Stimulated activated memory B cell treated with anti-CD40 and anti-IgM and Interleukin-4, amounts not matched to agents 10 μg/mL and 1 μg/mL and 100 μg/mL, for 72 hours (primary cell): ENCODE measurements at places on chromosomes 11 and 22.

- peak; percentile 22 for ATAC-seq
These were observed 68.3 kb downstream of the ST3GAL4 start for GRCh38 chr11:126423743-126424142.

GRCh38 chr11:121452609-121453150 lies at the start of gene SORL1-AS1:
SORL1-AS1 (minus strand) TSS chr11:121452967.
- ATAC-seq, result peak; percentile 66

GRCh38 chr22:36713436-36713835 lies 9.9 kb upstream of the CACNG2 start:
- ATAC-seq, result no peak

DNA sequence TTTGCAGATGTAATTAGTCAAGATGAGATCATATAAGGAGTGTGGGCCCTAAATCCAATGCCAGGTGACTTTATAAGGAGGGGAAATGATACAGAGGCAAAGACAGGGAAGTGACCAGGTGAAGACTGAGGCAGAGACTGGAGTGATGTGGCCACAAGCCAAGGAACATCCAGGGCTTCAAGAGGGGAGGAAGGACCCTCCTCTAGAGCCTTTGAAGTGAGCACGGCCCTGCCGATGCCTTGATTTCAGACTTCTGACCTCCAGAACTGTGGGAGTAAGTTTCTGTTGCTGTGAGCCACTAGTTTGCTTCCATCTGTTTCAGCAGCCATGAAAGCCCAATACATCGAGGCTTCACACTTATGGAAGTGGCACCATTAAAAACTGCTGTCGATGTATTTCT lies 78.7 kb downstream of the SHANK2 start:
- ATAC-seq, result no peak

GRCh38 chr22:41907436-41908401 lies 7.2 kb downstream of the SHISA8 start:
- no peak for ATAC-seq

GRCh38 chr22:24175160-24175808 lies 6.0 kb upstream of the SUSD2 start:
- peak; percentile 54 for ATAC-seq

GRCh38 chr11:93541884-93542810 lies 1.0 kb downstream of the SMCO4 start:
- ATAC-seq, result peak; percentile 79

DNA sequence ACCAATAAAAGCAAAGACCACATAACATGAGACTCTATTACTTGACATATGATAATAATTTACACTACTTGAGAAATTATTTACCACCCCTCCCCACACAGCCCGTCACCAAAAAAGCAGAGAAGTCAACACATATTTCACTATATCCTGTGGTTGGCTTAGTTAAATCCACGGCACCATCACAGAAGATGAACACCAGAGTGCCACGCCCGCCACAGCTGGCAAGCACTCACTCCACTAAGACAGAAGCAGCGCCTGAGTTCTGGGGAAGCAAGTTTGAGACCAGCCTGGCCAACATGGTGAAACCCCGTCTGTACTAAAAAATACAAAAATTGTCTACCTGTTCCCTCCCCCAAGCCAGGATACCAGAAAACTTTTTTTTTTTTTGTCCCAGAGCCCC lies 53.1 kb downstream of the PACSIN2 start:
- no peak for ATAC-seq

DNA sequence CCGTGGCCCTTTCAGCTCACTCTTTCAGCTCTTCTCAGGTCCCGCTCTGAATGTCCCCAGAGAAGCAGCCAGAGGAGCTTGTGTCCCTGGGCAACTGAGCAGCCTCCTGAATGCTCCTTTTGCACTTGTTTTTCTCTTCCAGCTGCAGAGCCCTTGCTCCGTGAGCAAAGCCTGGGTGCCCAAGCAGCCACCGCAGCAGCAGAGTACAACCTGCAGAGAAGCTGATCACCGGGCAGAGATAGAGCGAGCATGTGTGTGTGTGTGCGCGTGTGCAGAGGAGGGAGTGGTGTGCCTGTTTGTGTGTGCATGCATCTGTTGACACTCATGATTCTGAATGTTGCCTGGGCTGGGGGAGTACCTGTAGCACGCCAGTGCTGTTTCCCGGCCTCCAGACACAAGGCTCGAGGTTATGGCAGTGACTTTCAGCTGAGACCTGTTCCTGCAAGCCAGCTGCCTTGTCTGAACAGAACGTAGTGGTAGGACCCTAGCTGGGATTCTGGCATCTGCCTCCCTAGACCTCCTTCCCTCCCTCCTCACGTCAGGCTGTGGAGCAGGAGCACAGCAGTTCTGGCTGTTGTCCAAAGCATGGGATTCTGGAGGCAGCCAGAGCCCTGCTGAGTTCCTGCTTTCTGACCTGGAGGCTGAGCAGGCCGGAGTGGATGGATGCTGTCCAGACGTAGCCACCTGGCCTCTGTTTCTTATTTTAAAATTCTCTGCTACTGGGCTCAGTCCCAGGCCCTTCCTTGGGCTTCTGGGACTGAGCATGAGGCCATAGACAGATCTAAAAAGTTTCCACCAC lies 4.5 kb upstream of the MAPK8IP1 start:
- ATAC-seq, result no peak

DNA sequence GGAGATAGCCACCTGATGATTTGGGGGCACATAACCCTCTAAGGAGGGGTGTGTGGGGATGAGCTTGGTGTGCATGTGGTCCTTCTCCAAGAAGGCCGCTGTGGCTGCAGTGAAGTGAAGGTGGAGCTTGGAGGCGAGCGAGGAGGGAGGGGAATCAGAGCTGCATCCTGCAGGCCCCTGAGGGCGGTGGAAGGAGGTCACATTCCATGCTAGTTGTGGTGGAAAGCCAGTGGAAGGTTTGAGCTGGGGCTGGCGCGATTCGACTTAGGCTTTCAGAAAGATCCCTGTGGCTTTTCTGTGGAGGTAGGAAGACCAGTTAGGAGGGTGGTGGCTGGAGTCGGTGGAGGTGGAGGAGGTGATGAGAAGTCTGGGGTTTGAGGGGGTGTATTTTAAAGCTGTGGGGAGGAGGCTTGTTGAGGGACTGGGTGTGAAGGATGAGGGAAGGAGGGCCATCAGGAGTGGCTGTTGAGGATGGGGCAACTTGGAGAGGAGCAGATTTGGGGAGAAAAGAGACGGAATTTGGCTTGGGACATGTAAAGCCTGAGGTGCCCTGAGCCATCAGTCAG lies 62.0 kb downstream of the TBC1D22A start:
- no peak for ATAC-seq

DNA sequence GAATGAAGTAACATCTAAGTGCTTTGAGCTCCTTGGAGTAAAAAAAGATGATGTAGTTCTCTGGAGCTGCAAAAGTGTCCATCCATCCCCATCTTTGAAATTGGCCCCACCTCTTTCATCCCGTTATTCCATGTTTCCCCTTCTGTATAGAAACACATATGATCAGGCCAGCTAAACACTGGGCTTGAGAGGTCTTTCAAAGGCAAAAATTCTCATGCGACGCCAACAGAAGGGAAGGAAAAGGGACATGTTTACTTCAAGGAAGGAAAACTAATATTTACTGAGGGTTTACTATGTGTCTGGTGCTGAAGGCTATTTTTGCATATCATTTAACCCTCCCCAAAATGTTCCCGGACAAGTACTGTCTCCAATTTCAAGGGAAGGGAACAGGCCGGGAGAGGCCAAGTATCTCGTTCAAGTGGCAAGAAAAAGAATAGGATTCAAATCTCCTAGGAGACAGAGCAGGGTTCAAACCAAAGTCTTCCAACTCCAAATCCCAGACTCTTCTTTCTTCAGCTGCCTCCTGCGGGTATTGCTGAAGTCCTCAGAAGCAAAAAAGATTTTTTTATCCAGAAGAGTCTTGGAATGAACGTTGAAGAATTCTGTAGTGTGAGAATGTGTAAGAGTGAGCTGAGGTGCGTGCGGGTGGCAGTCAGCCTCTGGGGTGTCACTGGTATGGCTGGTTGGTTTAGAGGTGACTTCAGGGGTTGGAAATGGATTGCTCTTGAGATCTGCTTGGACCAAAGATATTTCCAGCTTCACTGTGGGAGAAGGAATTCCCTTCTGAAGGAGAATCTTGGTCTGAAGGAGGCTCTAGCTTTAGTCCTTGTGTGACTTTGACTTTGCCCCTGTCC lies 10.1 kb downstream of the TECTA start:
- no peak for ATAC-seq

GRCh38 chr11:106624377-106624776 lies 393.9 kb downstream of the GUCY1A2 start:
- no peak for ATAC-seq

DNA sequence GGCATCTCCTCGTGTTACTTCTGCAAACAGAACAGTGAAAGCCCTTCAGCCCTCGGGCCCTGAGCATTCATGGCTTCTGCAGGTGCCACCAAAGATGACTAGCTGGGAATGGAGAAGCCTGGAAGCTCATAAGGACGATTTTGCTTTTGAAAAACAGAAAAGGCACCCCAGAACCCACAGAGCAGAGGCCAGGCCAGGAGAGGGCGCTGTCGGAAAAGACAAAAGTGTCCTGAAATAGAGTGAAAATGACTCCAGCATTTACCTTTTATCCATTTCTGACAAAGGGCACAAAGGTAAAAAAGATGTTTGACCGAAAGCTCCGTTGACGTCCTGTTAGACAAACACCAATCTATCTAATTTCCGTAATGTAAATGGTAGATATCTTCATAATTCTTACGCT lies 37.6 kb downstream of the ZNF195 start:
- ATAC-seq, result no peak

GRCh38 chr11:114562166-114562916 lies 2.7 kb upstream of the NXPE1 start:
- no peak for ATAC-seq

GRCh38 chr11:105073456-105074165 lies 28.5 kb upstream of the CARD16 start:
- ATAC-seq, result no peak

GRCh38 chr11:19092850-19093249 lies 24.1 kb upstream of the ZDHHC13 start:
- peak; percentile 32 for ATAC-seq

DNA sequence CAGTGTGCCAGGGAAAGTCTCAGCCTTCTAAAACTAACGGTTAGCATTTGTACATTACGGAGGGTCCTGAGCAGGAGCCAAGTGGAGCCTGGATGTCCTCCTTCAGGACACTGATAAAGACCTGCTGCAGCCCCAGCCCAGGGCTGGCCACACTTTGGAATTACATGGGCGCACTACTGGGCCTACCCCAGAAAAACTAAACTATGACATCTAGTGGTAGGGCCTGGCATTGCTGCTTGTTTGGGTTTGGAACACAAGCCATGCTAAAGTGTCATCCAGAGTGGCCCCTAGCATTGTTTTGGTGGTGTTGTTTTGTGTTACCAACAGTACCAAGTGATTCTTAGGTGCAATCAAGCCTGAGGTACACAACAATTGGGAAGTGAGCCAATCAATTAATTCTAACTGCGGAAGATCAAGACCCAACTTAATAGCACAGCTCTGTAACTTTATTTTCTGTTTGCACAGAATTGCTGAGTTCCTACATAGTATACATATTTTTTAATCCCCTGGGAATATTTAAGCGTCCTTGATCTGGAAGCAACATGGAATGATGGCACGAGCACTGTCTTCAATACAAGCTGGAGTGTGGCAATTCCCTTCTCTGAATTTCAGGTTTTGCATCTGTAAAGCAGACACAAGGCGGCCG lies 340.7 kb downstream of the LARGE1 start:
- ATAC-seq, result peak; percentile 78

DNA sequence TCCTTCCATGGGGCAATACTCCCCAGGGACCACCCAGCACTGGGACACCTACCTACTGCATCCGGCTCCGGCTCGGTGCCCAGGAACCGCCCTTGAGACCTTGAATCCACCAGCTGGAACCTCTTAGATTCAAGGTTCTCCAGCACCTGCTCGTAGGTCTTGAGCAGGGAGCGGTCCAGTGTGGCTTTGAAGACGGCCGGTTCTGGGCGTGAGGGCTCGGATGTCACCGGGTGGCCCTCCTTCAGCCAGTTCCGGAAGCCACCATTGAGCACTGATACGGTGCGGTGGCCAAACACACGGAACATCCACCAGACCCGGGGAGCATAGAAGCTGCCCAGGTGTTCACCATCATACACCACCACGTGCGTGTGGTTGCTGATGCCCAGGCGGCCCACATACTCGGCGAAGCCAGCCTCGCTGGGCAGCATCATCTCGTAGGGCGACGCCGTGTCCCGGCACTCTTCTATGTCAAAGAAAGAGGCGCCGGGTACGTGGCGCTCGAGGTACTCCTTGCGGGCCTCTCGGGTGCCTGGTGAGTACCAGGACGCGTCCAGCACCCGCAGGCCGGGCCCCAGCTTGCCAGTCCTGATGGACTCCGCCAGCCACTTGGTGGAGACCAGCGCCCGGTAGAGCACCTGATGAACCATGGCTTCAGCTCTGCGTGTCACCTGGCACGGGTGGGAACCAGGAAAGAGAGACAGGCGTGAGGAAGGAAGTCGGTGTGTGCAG lies 997 bp downstream of the TST start:
- no peak for ATAC-seq

GRCh38 chr11:121446752-121447156 lies 5.4 kb upstream of the SORL1 start:
- ATAC-seq, result no peak

GRCh38 chr11:103699216-103699615 lies 337.2 kb upstream of the DDI1 start:
- ATAC-seq, result no peak

DNA sequence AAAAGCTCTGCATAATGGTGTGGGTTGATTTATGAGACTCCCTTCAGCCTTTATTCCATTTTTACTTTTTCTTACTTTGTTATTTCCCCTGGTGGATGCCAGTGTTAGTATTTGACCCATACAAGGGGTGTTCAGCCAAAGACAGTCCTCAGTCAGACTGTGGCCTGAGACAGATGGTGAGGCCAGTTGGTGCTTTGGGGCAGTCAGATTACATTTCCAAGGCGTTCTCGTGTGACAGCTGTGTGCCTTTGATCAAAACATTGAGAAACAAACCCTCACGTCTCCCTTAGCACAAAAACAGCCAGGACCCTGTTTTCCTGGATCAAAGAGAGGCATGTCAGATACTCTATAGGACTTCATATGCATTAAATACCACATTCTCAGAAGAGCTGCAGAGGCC lies 31.3 kb upstream of the SLN start:
- no peak for ATAC-seq

GRCh38 chr11:44608991-44609782 lies 43.7 kb downstream of the CD82 start:
- peak; percentile 86 for ATAC-seq

GRCh38 chr11:64208086-64208795 lies 1.7 kb downstream of the FERMT3 start:
- ATAC-seq, result no peak

DNA sequence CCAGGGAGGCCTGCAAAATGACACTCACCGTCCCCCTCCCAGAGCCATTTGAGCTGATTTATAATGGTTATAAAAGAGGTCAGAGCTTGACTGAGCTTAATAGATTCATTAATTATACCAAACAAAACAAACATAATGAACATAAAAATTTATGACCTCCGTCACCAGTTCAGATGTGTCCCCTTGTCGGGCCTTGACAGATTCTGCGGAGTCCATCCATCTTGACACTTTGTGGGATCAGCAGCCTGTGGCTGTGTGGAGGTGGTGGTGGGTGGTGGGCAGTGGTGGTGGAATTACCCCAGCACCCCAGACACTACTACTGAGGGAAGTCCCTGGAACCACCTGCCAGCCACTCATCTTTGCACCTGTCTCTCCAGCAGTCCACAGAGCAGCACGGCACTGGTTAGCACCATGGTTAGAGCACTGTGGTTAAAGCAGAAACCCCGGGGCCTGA lies 83.5 kb downstream of the DSCAML1 start:
- ATAC-seq, result peak; percentile 21
